ENCODE measurements at places on chromosomes 4 and X. TPM values are rescaled to one million over a fixed set of nuclear protein-coding genes. Genes with fewer than 3 reads are reported as not detected.

The HS6ST2 gene
- total RNA-seq: 6.6 TPM

The XK gene
- total RNA-seq: 3.0 TPM

The TSPAN7 gene
- 73.5 TPM for total RNA-seq

The IBSP gene
- under 0.01 TPM for total RNA-seq

The FRMPD4 gene
- 32.2 TPM for total RNA-seq

The SYP gene
- total RNA-seq: 107 TPM

The NALF2 gene
- total RNA-seq: 2.2 TPM

The TMSB15B gene
- total RNA-seq: 15.0 TPM

The NFKB1 gene
- 6.9 TPM for total RNA-seq

The SMIM31 gene
- not detected for total RNA-seq

The POU3F4 gene
- total RNA-seq: 11.1 TPM

The TENM3 gene
- total RNA-seq: 71.5 TPM

The CLDN34 gene
- not detected for total RNA-seq

The TLR2 gene
- total RNA-seq: 1.2 TPM

The CXCL6 gene
- under 0.01 TPM for total RNA-seq

The HTR2C gene
- 1.5 TPM for total RNA-seq

The ZNF711 gene
- 103 TPM for total RNA-seq

The MAGEB2 gene
- not detected for total RNA-seq

The ZBED1 gene
- total RNA-seq: 27.3 TPM

The UBE2A gene
- total RNA-seq: 27.5 TPM

The RTL9 gene
- 0.25 TPM for total RNA-seq

The TCEAL5 gene
- 9.1 TPM for total RNA-seq

The HELQ gene
- total RNA-seq: 15.0 TPM
